Activated CD4-positive, alpha-beta T cell treated with anti-CD3 and anti-CD28 coated beads, Interleukin-2, amount 50 U/mL, for 16 hours (primary cell): ENCODE measurements at places on chromosomes 5 and 9.
A peak's percentile ranks its signal among the peaks of the same experiment; 100 is the strongest.

GRCh38 chr5:157816682-157817386 is 42.1 kb downstream of the CLINT1 start:
- no peak for DNase-seq

- DNase-seq, result no peak
These were observed 81.2 kb upstream of the MIER3 start for GRCh38 chr5:57033103-57033502.

GRCh38 chr5:90191352-90192045 is 218.1 kb downstream of the CETN3 start:
- no peak for DNase-seq

DNA sequence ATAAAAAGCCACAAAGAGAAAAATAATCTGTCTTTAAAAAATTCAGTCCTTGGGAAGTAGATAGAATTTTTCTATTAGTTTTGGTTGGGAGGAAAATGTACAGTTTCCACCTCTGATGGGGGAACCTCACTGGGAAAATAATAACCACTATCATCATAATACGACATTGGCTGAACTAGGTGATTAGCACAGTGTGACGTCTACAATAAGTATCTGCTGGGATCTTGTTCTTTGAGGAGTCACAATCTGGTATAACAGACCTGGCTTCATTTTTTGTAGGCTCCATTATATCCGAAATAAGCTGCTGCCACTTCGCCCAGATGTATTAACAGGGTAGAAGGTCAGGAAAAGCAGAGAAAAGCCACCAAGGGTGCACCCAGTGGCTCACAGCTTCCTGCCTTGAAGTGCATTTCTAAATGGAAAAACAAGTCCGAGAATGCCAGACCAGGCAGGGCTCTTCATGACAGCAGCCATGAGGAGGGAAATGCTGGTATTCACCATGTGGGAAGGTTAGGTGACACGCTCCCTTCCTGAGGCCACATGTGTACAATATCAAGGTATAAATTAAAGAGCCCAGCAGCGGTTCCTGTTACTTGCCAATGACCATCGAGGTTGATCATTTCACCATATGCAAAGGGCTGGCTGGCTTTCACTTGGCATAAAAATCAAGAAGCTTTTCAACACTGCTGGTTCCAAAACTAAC is 152.8 kb downstream of the PRELID2 start:
- no peak for DNase-seq

- no peak for DNase-seq
These were observed 174.3 kb downstream of the TRPM3 start for GRCh38 chr9:70947086-70947485.

GRCh38 chr5:58090704-58091103 is 369.2 kb downstream of the PLK2 start:
- no peak for DNase-seq

GRCh38 chr9:81351166-81351565 is 338.2 kb downstream of the TLE1 start:
- DNase-seq, result no peak

- no peak for DNase-seq
These were observed 65.0 kb downstream of the STX17 start for GRCh38 chr9:99971410-99971809.

DNA sequence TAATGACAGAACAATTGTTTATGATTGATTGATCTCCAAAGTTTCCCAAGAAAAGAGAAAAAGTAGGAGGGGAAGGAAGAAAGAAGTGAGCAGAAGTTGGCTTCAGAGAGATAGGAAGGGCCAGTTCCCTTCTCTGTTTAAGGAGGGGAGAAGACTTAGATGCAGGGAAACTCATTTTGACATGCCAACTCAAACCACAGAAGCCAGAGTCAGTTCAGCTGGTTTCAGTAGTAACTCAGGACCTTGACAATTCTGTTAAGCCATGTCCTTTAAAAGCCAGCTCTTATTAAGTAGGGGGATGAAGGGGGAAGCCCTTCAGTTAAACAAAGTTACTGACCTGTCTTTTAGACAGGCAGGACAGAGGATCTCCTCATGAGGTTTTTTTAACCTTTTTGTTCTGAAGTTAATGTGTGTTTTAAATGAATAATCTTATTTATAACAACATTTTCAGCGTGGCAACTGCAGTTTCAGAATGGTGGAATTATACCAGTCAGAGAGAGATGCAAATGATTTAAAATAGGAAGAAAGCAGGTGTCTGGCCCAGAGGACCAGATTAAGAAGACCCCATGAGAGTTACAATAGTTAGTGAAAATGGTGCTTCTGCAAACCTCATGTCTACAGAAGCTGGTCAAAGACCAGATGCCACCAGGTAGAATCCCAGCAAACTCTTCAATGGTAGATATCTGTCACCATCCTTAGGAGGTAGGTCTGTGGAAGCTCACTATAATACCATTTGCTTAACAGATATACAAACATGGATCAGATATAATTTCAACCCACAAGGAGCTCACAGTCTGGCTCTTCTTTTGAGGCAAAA is 29.3 kb upstream of the ABL1 start:
- peak; percentile 10 for DNase-seq
